ENCODE measurements at places on chromosomes 2 and 18.

- no peak for DNase-seq
These were observed 3.1 kb upstream of the SEH1L start for GRCh38 chr18:12944709-12945108.

DNA sequence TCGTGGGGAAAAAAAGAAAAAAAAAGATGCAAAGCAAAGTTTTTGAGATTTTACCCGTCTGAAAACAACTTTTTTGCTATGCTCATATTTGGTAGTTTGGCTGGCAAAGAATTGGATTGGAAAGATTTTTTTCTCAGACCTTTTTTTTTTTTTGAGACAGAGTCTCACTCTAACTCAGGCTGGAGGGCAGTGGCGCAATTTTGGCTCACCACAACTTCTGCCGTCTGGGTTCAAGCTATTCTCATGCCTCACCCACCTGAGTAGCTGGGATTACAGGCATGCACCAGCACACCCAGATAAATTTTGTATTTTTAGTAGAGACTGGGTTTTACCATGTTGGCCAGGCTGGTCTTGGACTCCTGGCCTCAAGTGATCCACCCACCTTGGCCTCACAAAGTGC, 56.3 kb upstream of the TANC1 start:
- DNase-seq, result no peak

DNA sequence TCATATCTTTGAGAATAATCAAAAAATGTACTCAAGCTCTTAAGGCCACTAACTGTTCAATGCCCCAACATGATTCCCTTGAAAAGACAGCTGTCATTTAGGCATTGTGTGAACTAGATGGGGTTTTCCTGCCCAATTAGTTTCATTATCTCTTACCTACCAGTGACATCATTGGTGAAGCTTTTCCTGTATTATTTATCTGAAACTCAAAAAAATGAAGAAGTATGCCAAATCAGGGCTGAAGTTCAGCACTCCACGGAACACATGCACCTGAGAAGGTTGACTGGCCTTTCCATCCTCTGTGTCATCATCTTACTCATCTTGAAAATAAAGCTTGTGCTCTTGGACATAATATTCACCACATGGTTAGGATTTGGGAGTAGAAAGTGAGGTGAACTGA, 126.4 kb downstream of the TXNL1 start:
- no peak for DNase-seq

DNA sequence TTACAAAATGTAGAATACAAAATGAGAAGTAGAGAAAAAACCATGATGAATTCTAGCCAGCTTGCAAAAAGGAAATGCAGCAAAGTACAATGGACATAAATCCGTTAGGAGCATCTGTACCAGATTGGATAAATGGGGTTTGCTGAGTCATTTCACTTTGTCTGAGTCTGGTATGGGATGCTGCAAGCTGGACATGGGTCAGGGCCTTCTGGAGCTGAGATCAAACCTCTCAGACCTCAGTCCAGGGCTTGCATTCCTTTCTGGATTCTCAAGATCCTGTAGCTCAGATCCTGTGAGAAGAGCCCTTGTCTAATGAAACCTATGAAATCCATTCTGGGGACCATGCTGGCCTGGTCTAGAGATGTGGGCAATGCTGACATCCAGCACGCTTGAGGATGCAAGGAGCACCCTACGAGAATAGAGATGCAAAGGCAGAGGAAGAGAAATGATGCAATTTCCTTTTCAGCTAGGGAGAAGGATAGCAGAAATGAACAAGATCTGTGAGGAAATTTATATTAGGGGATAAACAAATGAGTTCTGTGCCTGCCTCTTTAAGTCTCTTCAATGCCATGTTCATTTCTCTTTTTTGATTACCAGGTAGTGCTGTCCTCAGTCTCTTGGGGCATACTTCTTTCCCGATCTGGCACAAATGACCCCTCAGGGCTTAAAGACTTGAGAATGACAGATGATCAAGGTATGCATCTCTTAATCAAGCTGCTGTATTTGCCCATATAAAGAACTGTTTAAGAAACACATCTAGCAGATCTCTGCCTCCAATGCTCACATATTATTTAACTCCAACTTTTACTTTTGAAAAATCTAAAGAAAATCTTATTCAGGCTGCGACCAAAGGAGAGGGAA, 230.4 kb downstream of the MEIS1 start:
- no peak for DNase-seq

DNA sequence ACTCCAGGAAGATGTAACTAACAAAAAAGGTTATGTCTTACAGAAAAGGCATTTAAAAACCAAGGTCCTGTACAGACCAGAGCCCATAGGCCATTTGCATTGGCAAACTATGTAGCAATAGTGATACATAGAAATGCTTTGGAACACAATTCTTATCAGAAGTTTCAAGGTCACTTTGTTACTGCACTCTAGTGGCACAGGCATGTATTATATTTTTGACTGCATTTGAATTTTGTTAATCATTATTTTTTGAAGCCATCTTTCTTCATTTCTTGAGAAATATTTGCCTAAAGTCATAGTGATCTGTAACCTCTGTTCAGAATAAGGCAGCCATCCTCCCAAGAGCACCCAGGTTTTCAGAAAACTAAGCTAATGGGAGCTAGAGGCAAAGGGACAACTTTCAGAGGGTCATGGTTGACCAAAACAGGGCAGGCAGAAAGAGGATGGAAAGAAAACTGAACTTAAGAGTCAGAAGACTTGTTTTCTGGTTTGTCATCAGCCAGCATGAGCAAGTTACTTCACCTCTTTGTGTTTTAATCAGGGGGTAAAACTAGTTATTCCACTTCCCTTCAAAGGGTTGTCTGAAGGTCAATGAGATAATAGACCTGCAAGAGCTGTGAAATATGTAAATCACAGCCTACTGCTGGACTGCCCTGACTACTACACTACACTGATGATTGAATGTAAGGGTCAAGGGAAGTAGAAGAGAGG, 41.5 kb downstream of the SLC38A11 start:
- no peak for DNase-seq

DNA sequence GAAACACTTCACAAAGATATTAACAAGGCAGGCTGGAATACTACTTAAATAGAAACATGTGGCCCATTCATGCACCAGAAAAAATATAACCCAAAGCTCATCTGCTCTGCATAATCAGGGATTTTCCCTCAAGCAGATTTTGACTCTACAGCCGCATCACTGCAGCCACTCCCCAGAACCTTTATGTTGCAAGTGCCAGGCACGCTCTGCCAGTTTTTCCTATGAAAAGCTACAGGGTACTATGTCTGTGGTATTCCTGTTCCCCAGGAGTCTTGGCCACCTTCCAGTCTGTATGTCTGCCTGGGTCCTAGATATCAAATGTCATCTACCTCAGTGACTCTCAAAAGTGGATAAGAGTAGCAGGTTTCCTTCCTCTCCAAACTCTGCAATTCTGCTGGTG, 3.8 kb downstream of the COA5 start:
- no peak for DNase-seq

GRCh38 chr2:45273412-45274249, 264.4 kb upstream of the SIX2 start:
- DNase-seq, result no peak

DNA sequence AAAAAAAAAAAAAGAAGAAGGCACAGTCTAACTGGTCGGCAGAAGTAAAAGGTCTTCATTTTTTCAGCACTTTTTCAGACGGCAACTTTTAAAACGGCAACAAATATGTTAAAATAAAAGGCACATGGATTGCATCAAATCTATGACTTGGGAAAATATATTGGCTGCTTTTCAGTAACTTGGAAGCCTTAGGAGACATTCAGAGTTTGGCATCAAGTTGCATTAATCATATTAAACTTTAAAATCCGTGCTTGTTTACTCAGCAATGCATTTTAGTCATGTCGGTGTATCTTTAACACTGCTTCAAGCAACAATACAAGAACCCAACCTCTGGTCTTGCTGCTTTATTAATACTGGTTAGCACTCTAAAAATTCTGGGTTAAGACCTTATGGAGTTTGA, 111.1 kb downstream of the MEP1B start:
- no peak for DNase-seq

- no peak for DNase-seq
These were observed 71.8 kb upstream of the LTBP1 start for GRCh38 chr2:32874931-32875330.

GRCh38 chr18:33729556-33729955, 151.5 kb downstream of the ASXL3 start:
- no peak for DNase-seq

DNA sequence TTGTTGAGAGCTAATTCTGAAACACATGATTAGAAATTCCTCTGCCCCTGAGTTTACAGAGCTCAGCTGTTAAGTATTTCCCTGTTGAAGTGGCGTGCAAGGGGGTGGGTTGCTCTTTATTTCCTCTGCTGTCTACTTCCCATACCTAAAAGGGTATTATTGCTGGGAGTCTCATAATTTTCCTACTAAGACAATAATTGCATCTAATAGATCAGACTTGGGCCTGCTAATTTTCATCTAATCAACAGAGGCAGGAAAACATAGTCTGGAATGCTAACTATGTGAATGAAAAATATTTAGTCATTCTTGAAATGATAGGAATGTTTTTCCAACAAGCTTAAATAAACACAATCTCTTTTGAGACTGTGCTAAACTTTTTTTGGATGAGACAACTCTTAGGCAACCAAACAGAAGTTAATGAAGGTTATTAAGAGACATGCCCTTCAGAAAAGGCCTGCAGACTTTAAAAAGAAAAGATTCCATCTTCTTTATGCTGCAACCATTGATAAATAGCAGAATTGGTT, 111.4 kb downstream of the FEZ2 start:
- DNase-seq, result no peak

- DNase-seq, result no peak
These were observed 40.8 kb downstream of the CRACDL start for GRCh38 chr2:98895221-98895620.

DNA sequence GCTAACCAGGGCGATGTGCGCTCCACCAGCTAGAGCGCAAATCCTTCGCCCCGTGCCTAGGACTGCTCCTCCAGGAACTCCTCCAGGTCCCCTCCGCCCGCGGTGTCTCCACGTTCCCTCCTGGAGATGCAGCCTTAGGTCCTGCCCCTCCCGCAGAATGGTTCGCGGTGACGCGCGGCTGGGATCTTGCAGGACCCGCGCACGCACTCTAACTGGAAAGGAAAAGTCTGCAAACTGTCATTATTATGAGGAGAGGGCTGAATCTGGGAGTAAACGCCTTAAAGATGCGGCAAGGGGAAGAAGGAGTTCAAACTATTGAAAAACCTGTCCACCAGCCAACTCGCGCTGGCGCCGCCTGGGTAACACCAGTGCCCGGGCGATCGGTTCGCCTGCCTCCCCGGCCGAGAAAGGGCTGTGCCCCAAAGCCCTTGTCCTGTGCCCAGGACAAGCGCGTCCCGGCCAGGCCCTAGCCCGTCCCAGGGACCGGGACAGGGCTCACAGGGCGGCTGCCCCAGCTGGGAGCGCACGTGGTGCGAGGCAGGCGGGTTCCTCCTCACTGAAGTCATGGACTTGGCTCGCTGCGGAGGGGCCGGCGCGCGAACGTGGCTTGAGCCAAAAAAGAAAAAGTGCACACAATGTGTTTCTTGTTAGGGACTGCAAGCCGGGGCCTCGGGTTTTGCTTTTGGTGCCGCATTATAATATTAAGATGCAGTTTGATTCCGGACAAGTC, 5.5 kb upstream of the ID2 start:
- DNase-seq, result no peak

DNA sequence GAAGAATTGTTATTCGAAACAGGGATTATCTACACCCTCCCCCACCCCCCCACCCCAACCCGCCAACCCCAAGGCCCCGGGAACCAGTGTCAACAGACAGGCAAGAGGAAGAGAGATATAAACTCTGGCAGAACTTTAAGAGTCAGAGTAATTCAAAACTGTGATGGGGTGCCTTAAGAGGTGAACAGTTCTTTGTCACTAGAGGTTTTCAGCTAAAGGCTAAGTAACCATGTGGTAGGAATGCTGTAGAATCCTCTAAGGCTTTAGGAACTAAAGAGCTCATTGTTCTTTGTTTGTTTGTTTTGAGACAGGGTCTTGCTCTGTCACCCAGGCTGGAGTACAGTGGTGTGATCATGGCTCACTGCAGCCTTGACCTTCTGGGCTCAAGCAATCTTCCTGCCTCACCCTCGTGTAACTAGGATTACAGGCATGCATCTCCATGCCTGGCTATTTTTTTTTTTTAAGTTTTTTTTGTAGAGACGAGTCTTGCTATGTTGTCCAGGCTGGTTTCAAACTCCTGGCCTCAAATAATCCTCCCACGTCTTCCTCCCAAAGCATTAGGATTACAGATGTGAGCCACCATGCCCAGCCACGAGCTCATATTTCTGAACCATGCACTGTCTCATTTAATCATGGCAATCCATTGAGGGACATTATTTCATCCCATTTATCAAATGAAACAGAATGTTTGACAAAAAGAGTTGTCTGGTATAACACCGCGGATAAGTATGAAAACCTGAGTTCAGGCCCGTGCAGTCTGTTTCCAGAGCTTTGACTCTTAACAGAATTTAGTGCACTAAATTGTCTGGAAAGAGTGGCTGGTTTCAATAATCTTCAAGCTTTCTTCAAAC, 20.8 kb upstream of the TMEM17 start:
- no peak for DNase-seq

DNA sequence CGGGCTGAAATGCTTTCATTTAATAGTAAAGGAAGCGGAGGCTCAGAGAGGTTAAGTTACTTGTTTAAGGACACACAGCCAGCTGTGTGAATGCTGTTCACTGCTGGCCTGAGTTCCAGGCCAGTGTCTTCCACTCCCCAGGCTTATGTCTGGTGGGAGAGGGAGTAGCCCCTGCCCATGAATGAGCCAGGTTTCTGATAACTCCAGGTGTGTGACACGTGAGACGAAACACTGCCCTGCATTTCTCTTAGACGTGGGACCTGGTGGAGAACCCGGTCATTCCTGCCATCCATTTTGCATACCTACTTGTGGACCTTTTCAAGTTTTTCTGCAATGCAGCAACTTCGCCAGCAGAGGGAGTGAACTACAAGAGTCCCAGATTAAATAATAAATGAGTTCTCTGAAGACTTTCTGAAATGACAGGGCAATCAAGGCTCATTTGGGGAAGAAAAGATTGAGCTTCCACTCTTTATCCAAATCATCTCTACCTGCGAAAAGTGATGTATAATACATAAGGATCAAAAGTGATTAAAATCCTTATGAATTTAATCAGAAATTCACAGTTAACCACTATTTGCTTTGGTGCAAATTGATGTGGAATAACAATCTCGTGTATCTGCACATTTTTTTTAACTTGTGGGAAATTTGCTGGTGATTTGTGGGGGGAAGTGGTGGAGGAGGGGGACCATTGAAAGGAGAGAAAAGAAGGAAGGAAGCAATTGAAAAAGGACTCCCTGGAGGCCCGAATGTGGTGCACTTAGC, 79.4 kb upstream of the ASB18 start:
- peak; percentile 34 for DNase-seq

DNA sequence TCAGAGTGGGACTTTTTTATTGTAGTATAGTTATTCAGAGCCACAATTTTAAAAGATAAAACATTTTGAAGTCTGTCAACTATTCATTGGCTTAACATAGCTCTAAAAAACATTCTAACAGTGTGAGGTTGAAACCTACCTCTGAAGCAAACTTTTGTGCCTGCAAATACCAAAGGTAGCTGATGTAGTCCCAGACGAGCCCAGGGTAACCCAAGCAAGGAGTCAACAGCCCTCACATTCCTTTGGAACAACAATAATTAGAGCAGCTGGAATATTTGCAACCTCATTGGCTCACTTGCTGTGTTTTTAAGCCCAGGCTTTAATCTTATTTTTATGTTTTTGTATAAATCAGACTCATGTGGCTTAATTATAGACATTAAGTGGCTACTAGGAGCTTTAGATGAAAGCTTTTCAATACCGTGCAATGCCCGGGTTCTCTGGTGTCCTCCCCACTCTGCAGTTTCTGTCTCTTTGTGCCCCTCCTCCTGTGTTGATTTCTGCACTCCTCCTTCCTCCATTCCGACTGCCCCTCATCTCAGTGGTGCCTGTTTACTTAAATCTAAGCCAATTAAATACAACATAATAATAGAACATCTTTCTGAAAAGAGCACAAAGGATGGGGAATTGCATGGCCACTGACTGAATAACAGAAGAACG, 157.9 kb upstream of the UNC80 start:
- DNase-seq, result no peak

All from activated T-cell treated with anti-CD3 and anti-CD28 coated beads, Interleukin-2, amount 50 U/mL, for 1 hour (primary cell).